ENCODE measurements at places on chromosomes 7 and 10. TPM values are rescaled to one million over a fixed set of nuclear protein-coding genes. Genes with fewer than 3 reads are reported as not detected.

Gene OR2AE1
- total RNA-seq = 0.21 TPM

Gene SMKR1
- 2.4 TPM for total RNA-seq

Gene CTTNBP2
- total RNA-seq = 0.34 TPM

Gene NUTM2A
- 0.71 TPM for total RNA-seq

Gene MSMB
- 0.34 TPM for total RNA-seq

Gene PTN
- total RNA-seq = 0.07 TPM

Gene CTAGE8
- 7.2 TPM for total RNA-seq

Gene PILRA
- total RNA-seq = under 0.01 TPM

Gene CLCN1
- total RNA-seq = not detected

Gene EGR2
- total RNA-seq = 0.64 TPM

Gene RAPGEF5
- 9.5 TPM for total RNA-seq

Gene CPA5
- not detected for total RNA-seq

Gene LSM8
- 34.5 TPM for total RNA-seq

Gene ZNF786
- 6.5 TPM for total RNA-seq

Measured in nasal cavity respiratory epithelium epithelial cell of viscerocranial mucosa (primary cell).